Muscle of leg (tissue), 16 donors: ENCODE measurements at places on chromosomes 4 and X.

DNA sequence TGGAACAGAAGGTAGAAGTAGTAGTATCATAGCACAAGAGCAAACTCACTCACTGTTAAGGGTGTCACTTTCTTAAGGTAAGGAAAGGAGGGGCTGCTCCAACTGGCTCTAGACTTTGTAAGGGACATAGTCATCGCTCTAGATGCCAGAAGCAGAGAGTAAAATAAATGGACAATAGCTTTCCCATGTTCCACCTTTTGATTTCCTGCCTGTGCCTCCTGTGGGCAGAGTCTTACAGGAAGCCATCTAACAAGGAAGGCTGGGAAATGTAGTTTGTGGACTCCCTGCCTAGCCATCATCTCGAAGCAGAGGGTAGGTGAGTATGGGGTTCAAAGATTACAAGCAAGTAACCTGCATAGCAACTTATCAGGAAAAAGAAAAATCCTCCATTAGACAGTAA, 1.7 kb upstream of the METTL14 start:
- peaks cover 2% of the 10 kb centered on the region for H3K4me1 ChIP-seq
- peak; percentile 4 for DNase-seq
- no peak overlapping the region for H3K4me3 ChIP-seq

GRCh38 chrX:130204647-130205046, 32.9 kb downstream of the RAB33A start:
- H3K27me3 ChIP-seq: no peaks in the 10 kb centered on the region
- no peak for DNase-seq
- H3K27ac ChIP-seq: no peak overlapping the region
- H3K36me3 ChIP-seq: peaks cover 8% of the 10 kb centered on the region

DNA sequence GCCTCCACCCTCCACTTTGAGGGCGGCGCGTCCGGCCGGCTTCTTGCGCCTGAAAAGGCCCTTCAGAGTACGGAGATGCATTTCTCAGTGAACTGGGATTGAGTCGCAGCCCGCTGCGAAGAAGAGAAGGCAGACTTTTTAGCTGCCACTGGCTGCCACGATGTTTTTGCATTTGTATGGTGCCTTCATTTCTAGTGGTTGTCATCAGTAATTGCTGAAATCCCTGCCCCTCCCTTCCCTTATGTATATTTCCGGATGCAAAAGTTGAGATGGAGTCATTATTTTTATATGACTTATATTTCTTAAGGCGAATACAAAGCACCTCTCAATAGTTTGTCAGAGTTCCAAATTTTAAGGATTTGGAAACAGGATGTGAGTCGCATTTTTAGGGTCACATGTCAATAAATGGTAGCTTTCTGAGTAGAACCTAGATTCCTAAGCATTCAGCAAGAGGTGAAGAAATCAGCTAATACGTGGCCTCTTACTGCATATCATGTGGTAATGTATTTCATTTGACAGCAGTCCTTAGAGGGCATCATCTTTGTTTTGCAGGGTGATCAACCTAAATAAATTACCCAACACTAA, 658 bp downstream of the ATP6AP2 start:
- peak overlapping the region; percentile 73 for H3K4me3 ChIP-seq
- H3K36me3 ChIP-seq: no peaks in the 10 kb centered on the region
- H3K4me1 ChIP-seq: peaks cover 3% of the 10 kb centered on the region
- H3K27ac ChIP-seq: peak overlapping the region; percentile 54

DNA sequence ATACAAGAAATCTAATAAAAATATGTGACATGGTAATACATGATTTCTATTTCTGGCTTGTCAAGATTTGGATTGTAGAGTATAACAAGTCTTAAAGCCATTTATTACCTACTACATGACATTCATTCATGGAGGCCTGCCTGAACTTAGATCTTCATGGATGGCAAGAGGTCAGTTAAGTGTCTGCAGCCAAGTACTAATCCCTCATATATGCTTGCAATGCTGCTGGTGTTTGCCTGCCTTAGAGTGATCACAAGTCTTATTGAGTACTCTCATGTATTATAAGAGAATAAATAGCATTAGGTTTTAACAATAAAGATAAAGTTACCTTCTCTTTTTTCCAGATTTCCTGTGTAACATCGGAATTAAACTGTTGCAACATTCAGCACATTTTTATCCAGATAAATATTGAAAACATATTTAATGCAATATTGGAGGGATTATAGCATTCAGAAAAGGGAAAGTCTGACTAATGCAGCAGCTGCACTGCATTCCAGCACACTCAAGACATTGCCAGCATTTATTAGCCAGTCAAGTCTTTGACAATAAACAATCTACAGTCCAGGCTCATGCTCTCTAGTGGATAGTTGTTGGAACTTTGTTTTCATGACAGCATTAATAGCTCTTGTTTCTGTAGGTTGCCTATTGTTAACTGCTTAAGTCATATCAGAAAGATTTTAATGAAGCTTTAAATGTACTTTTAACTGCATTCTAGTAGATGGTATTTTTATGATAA, 737.1 kb downstream of the FAT4 start:
- peak; percentile 98 for DNase-seq
- H3K27ac ChIP-seq: peak overlapping the region; percentile 76
- no peak overlapping the region for H3K4me3 ChIP-seq
- H3K27me3 ChIP-seq: no peaks in the 10 kb centered on the region
- H3K36me3 ChIP-seq: no peaks in the 10 kb centered on the region
- no peaks in the 10 kb centered on the region for H3K4me1 ChIP-seq

DNA sequence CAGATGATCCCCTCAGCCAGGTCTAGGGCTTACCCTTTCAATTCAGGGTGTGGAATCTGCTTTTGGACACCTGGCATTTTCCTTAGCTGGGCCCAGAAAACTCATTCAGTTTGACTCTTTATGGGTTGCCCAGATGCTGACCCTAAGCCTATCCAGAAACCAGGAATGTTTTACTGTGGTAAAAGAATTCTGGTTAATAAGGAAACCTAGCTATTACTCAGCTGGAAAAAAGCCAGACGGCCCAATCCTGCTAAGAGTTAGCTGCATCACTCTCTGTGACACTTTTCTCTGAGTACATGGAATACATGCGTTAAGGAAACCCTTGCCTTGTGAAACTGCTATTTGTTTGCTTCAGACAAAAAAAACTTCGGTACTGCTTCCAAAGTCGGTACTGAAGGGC, 28.0 kb downstream of the ING2 start:
- H3K4me3 ChIP-seq: no peak overlapping the region
- H3K27ac ChIP-seq: peak overlapping the region; percentile 65
- peaks cover 3% of the 10 kb centered on the region for H3K27me3 ChIP-seq
- no peaks in the 10 kb centered on the region for H3K4me1 ChIP-seq
- DNase-seq: peak; percentile 78
- H3K36me3 ChIP-seq: no peaks in the 10 kb centered on the region

DNA sequence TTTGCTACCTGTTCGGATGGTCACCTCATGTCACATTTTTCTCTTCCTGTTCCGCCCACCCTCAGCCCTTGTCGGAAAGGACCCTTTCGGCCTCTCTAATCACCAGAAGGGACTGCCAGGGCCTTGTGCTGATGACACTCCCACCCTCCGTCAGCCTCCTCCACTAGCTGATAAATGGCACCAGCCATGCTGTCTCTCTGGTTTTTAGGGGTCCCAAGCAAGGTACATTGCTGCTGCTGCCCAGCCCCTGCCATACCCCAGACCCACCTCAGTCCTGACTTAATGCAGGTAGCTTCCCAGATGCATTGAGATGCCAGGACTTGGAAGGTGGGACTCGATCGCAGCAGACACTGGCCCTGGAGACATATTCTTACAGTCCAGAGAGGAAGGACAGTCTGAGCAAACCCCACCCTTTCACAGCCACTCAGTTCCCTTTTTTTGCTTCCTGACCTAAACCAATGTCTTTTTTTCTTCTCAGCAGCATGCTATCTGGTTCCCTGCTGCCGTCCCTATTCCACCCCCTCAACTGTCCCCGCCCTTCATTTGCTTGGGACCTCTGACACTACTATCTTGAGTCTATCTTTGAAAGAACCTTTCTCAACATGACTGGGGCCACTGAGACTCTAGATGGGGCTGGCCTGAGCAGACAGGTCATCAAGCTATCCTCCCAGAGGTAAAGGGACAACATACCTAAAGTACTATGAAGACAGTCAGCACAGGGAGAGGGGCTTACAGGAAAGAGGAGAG, at the start of gene BTK:
TSS of gene BTK (minus strand) at position 397 of the 747 bp plus-strand sequence. CDS start 10,907 bp downstream, outside the sequence.
- H3K36me3 ChIP-seq: no peaks in the 10 kb centered on the region
- H3K4me3 ChIP-seq: no peak within 1 kb of the TSS
- H3K4me1 ChIP-seq: no peaks in the 10 kb centered on the region

- DNase-seq: no peak
- H3K36me3 ChIP-seq: peaks cover 2% of the 10 kb centered on the region
- H3K4me3 ChIP-seq: no peak overlapping the region
- no peaks in the 10 kb centered on the region for H3K27me3 ChIP-seq
- no peaks in the 10 kb centered on the region for H3K4me1 ChIP-seq
Observed at GRCh38 chr4:55539658-55540057, 7.1 kb downstream of the CLOCK start.

GRCh38 chrX:16745659-16746058, 26.2 kb downstream of the SYAP1 start:
- H3K36me3 ChIP-seq: peaks cover 48% of the 10 kb centered on the region
- no peak for DNase-seq
- H3K4me1 ChIP-seq: no peaks in the 10 kb centered on the region
- no peak overlapping the region for H3K27ac ChIP-seq
- H3K27me3 ChIP-seq: peaks cover 13% of the 10 kb centered on the region

GRCh38 chrX:72045552-72046277, 86.0 kb downstream of the RTL5 start:
- H3K27ac ChIP-seq: no peak overlapping the region
- no peaks in the 10 kb centered on the region for H3K36me3 ChIP-seq
- H3K4me1 ChIP-seq: peaks cover 22% of the 10 kb centered on the region

DNA sequence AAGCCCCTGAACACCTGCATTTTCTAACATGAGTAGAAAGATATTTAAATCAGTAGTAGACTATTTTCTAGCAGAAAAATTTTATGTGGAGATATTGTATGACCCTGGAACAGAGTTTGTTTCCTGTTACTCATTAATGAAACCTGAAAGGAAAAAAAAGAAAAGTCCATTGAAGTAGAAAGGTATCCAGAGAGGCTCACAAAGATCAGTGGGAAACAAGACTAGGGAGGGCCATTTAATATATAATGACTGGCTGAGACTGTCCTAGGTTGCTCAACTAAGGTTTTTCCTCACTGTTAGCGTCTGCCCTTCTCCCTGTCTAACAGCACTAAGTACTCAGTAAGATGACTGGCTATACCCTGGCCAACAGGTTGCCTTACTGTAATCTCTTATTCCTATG, 788.6 kb downstream of the GLUD2 start:
- no peak overlapping the region for H3K27ac ChIP-seq
- no peak overlapping the region for H3K4me3 ChIP-seq
- H3K4me1 ChIP-seq: no peaks in the 10 kb centered on the region
- H3K36me3 ChIP-seq: no peaks in the 10 kb centered on the region
- H3K27me3 ChIP-seq: no peaks in the 10 kb centered on the region

DNA sequence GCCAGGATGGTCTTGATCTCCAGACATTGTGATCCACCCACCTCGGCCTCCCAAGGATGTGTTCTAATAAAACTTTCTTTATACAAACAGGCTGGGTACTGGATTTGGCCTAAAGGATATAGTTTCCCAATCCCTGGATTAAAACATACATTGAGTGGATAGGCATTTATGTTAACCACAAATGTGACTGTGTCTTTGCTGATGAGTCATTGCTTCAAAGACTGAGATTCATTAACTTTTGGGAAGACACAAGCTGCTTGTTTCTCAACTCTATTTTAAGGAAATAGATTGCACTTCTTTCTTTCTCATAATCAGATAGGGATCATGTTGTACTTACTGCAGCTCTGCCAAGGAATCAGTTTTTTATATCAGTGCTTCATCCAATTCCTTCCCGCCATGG, 131.3 kb upstream of the AGA start:
- H3K27me3 ChIP-seq: no peaks in the 10 kb centered on the region
- no peak for DNase-seq
- H3K36me3 ChIP-seq: no peaks in the 10 kb centered on the region
- no peaks in the 10 kb centered on the region for H3K4me1 ChIP-seq

DNA sequence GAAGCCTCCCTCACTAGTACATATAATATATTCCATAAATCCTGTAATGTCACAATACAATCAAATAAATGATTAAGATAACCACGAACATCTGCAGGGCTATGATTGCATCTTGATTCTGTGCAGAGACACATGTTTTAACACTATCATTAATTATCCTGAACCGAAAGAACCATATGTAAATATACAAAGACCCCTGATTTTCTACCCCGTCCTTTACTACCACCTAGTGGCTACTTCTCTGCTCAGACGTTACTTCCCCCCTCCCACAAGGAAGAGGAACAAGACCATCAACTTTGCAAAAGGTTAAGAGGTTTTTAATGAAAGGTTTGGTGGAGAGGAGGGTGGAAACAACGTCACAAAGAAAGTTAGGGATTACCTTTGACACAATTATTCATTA, 134.0 kb downstream of the COL4A6 start:
- H3K27me3 ChIP-seq: peaks cover 13% of the 10 kb centered on the region
- H3K4me1 ChIP-seq: no peaks in the 10 kb centered on the region
- H3K27ac ChIP-seq: no peak overlapping the region
- no peak overlapping the region for H3K4me3 ChIP-seq
- DNase-seq: peak; percentile 20

DNA sequence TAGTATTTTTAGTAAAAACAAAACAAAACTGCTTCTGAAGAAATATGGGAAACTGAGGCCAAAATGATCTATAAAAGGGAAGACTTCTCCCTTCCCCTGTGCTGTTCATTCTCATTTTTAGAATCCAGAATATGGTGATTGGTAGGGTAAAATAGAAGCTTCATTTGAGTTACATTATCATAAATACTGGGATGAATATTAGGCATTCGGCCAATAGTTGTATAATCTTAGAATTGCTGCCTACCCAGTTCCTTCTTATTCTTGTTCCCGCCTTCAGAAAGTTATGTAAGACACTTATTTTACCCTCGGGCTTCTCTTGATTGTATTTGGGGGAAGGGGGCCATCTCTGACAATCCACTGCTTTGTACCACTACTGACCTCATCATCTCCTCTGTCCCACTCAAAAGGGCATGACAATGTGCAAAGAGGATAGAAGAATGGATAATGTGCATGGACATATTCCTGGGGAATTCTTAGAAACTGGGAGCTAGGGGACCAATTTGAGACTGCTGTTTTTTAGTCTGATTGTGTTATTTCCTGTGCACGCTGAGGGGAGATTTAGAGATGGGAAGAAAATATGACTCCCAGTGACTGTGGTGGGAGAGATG, 588 bp downstream of the ART3 start:
- no peak for DNase-seq
- no peaks in the 10 kb centered on the region for H3K4me1 ChIP-seq
- H3K27ac ChIP-seq: peak overlapping the region; percentile 35
- H3K4me3 ChIP-seq: no peak overlapping the region
- H3K27me3 ChIP-seq: no peaks in the 10 kb centered on the region

DNA sequence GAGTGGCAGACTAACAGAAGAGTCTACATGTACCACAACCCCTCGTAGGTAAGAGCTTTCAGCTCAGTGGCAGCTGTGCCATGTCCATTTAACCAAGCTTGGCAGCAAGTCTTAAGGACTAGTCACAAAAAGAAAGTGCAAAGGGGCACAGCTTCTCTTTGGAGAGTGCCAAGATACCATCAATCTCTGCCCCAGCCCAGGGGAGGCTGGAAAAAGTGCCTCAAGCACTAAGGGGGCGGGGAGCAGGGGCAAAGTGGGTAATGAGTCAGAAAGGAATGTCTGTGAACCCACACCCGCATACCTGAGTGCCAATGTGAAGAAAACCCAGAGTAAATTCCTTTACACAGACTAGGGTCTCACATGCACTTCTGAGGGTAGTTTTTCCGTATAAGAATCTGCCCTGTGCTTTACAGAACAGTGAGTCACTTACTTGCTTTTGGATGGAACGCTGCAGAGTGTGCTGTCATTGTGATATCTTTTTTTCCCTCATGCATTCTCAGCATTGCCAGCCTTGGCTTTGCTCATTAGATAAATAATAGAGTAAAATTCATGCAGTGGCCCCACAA, 219.8 kb downstream of the ZNF674 start:
- DNase-seq: no peak
- no peaks in the 10 kb centered on the region for H3K36me3 ChIP-seq
- peaks cover 25% of the 10 kb centered on the region for H3K27me3 ChIP-seq
- peaks cover 4% of the 10 kb centered on the region for H3K4me1 ChIP-seq
- no peak overlapping the region for H3K4me3 ChIP-seq
